ENCODE measurements at places on chromosomes 5 and 9.

GRCh38 chr5:179143446-179143845 is 83.3 kb downstream of the ZNF354C start:
- DNase-seq, result no peak

GRCh38 chr9:83630938-83631457 is 8.1 kb downstream of the IDNK start:
- no peak for DNase-seq

DNA sequence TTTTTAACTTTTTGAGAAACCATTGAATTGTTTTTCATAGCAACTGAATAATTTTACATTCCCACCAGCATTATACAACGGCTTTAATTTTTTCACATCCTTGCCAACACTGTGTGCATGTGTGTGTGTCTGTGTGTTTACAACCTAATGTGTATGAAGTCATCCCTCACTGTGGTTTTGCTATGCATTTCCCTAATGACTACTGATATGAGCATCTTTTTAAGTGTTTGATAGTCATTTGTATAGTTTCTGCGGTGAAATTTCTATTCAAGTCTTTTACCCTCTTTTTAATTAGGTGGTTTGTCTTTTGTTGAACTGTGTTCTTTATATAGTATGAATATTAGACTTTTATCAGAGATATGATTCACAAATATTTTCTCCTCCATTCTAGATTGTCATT is 263.1 kb upstream of the COX7C start:
- no peak for DNase-seq

DNA sequence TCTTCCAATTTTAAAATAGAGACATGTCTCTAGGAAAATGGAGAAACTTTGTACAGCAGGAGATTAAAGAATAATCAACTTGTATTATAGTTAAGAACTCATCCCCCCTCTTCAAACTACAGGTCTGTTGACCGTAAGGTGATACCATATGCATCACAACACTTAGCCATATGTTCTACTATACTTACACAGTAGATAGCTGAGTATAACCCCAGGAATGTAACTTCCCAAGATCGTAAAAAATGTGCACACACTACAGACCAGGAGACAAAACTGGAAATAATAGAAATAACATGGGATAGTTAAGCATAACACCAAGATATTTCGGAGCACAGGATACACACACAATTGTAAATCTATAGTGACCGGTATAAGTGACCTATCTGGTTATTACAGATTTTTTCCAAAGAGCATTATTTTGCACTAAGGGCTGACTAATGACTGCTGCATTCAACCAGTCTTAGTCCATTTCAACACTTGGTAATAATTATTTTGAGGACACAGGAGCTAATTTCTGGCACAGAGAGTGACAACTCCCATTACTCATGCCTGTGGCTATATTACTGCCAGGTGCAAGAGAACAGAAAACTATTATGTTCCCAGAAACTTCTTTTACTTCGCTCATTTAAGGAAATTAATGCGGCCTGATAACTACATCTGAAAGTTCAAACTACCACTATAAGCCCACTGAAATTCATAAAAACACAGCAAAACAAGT is 15.4 kb upstream of the ZNF622 start:
- no peak for DNase-seq

DNA sequence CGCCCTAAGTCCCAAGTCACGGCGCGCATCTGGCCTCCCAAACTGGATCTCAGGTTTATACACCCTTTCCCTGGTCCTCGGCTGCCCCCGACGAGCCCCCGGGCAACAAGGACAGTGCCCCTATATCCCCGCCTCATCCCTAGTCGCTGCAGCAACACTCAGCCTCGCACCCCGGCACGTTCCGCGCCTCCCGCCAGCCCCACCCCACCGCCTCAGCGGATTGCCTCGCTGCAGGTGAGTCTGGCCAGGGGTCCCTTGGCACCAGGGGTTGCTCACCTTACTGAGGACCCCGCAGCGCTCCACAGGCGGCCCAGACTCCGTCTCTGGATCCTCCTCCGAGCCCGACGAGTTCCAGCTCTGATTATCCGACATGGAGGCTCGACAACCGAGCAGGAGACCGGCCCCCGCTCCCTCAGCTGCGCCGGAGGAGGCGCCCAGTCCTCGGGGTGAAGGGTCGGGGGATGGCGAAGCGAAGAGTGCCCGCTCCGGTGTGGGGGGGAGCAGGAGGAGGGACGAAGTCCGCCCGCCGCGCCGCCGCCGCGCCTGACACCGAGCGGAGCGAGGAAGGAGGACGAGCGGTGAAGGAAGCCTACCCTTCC is 494 bp downstream of the CERT1 start:
- peak; percentile 17 for DNase-seq

DNA sequence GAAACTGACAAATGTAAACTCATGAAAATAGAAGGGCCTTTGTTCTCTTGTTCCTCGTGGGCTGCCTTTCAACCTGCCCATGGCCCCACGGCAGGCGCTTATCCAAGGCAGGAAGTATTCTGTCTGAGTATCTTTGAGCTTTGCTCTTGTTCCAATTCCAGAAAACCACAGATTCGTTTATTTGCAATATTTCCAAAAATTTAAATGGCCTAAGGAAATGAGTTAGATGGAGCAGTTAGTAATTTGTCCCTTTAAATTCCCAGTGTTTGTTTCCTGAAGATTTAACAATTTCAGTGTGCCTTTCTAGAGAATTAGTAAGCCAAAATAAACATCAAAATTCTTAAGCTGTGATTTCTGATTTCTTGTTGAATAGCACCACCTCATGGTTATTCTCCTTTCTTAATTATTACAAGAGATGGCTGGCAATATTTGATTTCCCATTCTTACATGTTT is 299.4 kb upstream of the RASA1 start:
- no peak for DNase-seq

DNA sequence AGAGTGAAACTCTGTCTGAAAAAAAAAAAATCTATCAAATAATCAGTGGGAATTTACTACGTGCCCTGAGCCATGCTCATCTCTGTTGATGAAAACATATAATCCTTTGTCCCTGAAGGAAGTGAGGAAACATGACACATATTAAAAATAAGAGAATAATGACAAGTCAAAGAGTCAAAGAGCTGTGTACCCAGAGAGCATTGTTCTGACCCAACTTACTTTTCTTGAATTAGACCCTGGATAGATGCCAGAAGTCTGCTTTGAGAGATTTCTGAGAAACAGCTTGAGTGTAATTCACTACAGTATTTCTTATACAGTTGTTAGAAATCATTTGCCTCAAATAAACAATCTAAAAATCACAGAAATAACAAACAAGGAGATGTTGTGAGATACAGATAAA is 490.0 kb upstream of the PIK3R1 start:
- no peak for DNase-seq

DNA sequence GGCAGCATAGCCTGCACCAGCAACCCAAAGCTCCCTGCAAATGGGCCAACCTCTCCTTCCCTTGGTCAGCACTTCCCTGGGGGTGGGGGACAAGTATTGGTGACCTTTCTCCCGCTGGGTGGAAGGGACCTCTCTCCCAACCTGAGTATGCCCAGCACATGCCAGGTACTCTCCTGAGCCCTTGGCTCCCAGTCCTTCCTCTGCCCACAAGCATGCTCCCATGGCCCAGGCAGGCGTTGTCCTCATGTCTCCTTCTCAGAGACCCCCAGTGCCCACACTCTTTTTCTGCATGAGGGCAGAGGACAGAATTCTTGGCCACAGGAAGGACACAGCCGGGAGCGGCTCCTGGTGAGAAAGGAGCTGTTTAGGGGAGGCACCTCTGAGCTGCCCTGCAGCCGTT is 60.3 kb downstream of the PHF2 start:
- DNase-seq, result no peak

GRCh38 chr5:28729067-28729466 is 1690.7 kb upstream of the CDH9 start:
- no peak for DNase-seq

DNA sequence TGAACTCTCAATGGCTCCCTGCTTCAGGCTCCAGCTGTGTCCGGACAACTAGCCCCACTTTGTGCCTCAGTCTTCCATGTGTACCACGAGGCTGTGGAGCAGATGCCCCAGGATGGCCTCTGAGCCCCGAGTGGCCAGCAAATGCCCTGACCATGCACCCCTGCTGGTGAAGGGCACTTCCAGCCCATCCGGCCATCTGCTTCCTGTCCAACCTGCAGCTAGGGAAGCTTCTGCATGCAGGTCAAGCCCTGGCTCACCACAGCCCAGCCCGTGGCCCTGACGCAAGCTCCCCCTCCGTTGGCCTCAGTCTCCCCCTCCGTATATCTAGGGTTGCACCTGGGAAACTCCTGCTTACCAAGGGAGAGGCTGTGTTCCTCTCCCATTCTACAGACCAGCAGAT is 4.8 kb downstream of the NINJ1 start:
- no peak for DNase-seq

GRCh38 chr5:1202026-1202797 is 817 bp downstream of the SLC6A19 start:
- no peak for DNase-seq

DNA sequence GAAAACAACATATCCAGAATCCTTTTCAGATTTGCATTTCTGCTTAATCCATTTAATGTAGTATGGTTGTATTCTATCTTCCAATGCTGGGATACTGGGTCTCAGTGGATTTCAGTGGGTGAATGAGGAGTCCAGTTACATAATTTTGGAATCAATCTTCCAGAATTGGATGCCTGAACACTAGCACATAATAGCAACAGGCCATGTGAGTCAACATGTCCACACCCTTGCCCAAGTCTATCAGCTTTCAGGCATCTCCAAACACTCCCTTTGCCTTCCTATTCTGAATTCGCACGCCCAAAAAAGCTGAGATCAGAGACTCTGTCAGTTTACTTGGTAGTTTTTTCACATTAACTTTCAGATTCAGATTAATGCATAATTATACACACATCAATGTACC is 202.6 kb downstream of the TSSK1B start:
- no peak for DNase-seq

GRCh38 chr5:180083529-180084060 is 12.0 kb upstream of the RNF130 start:
- no peak for DNase-seq

DNA sequence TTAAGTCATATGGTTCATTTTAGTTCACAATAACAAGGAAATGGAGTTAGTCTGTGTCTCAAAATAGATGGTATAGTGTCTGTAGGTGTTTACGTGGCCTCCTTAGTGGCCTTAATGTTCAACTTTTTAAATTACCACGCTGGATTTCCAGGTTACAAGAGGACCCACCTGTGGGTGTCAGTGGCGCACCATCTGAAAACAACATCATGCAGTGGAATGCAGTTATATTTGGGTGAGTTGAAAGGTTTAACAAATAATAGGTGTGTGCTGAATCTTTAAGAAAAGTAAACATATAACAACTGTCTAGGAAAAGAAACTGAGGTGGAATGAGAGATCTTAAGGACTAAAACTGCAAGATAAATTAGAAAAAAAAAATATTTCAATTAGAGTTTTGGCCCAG is 2.9 kb downstream of the UBE2B start:
- DNase-seq, result no peak

DNA sequence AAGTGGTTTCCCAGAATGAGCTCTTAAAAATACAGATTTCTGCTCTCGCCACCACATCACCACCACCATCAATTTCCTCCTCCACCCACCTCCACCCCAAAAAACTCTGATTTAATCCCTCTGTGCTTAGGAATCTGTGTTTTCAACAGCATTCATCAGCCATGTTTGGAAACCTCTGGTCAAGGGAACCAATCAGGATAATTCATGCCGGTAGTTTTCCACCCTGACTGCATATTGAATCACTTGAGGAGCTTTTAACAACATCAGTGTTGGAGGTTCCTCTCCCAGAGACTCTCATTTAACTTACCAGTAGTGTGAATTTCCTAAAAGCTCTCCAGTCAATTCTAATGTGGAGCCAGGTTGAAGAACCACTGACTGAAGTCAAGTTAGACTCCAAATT is 46.0 kb upstream of the DAB2 start:
- no peak for DNase-seq

Measured in activated CD8-positive, alpha-beta memory T cell treated with anti-CD3 and anti-CD28 coated beads for 48 hours (primary cell).